ENCODE measurements at places on chromosomes 7 and 10.

DNA sequence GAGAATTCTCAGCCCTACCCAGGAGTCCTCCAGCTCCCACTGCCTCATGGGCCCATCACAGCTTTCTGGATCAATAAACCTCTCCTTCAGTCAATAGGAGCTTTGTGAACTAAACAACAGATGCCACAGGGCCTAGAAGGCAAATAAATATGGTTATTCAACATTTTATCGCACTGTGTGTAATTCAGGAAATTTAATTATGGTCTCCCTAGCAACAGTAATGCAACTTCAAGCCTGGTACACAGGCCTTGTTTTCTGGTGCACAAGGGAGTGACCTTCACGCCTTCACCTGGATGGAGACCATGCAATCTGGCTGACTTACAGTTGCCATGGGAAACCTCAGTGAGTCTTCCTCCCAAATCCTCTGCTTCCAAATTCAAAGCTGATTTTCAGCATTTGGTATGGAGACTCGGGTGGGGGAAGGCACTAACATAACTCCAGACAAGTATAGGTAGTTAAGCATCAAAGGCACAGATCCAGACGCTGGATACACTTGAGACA lies 441.0 kb upstream of the NPVF start:
- DNase-seq, result no peak

GRCh38 chr10:77877441-77878344 lies 48.9 kb downstream of the DLG5 start:
- DNase-seq, result no peak

DNA sequence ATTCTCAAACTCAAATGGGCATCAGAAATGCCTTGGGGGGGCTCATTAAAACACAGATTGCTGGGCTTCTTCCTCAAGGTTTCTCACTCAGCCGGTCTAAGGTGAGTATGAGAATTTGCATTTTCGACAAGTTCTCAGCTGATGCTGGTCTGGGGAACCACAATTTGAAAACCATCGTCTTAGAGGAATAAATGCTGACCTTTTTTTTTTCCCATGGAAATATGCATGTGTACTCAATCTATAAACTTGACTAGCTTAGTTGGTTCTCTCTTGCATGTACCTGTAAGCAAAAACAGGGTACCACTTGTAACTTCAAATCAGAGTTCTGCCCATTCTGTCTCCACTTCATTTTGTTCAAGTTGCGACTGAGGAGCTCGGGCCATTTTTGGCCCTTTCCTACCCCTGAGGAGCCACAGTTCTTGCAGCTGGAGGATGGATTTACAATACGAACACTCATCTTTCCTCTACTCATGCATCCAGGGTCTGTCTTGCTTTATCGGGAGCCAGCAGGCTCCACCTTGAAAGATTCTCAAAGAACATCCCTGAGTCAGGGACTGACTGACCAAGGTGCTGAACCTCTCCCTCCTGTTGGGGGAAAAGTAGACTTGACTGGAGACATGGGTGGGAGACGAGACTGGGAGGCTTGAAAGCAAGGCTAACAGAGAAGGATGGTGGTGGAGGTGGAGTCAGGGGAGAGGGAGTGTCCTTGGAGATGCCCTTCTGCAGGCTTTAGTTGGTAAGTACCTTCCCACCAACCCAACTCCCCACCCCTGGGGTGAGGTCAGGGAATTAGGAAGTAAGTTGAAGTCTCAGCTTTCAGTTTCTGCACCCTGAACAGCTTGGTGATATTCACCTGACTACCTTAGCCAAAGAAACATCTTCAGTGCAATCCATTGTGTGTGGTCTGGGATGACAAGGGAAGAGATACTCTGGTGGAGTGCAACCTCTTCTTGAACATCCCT lies 3.7 kb upstream of the MAPK8 start:
- no peak for DNase-seq

DNA sequence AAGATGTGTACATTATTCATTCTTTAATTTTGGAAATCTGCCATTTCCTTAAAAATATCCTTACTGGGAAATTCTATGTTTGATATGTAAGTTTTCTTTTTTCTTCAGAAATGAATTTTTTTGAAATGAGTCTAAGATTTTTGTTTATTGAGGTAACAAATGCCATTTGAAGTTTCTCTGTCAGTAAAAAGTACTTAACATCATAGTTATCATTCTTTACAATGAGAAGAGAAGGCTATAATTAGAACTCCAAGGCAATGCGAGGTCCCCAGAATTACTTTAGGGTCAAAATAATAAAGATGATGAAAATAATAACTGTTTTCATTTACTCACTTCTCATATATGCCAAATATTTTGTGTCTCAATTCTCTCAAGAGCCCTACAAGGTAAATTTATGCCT lies 37.0 kb upstream of the RHOBTB1 start:
- no peak for DNase-seq

DNA sequence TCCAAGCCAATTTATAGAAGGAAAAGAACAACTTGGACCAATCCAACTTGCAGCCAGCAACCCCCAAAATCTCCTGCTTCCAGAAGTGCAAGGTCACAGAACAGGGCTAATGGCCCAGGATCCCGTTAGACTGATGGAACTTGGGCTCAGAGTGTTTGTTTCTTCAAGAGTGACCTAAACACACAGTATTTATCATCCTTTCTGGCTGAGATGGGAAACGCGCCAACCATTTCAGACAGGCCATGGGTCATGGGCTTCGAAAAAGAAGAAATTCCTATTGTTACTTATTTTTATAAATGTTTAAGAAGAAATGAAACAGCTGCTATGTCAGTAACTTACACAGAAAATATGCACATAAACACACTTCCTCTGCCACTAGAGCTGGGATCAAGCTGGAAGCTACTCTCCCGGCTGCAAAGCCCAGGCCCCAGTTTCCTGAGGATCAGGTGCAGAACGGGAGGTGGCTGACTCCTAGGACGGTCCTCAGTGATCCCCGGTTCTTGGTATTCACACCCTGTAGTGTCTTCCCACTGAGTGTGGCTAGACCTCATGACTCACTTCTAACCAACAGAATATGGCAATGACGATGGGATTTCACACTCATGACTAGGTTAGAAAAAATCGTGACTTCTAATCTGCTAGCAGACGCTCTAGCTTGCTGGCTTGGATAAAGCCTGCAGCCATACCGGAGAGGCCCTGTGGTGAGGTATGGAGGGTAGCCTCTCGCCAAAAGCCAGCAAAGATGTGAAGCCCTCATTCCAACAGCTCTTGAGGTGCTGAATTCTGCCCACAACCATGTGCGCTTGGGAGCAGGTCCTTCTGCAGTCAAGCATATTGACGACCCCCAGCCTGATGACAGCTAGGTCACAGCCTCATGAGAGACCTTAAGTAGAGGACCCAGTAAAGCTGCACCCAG lies 60.2 kb downstream of the CHST15 start:
- DNase-seq, result no peak

GRCh38 chr10:63385254-63385653 lies 80.5 kb downstream of the JMJD1C start:
- DNase-seq, result no peak

GRCh38 chr10:61834519-61834918 lies 67.0 kb upstream of the ARID5B start:
- no peak for DNase-seq

GRCh38 chr7:67983486-67983885 lies 986.9 kb downstream of the TYW1 start:
- no peak for DNase-seq

DNA sequence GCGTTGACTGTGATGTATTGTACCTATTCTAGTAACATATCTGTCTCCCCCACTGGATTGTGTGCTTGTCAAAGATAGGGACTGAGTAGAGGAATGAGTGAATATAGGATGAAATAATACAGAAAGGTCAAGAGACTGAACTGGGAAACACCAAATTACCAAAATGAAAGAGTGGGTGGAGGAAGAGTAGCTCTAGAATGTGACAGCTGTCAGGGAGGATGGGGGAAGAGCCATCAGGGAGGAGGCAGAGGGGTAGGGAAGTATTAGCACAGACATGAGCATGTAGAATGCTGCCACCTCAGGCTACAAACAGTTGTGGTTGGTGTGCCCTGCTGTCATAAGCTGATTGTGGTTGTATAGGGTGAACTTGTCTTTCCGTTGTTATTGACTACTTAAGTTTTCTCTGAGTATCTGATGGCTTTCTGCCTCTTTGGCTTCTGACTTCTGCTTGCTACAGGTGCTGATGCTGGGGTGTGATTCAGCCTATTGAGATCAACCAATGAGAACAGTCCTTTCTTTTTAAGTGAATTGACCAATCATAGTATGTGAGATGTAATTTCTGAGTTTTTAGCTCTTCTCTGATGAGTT lies 5.6 kb downstream of the CCSER2 start:
- peak; percentile 86 for DNase-seq

DNA sequence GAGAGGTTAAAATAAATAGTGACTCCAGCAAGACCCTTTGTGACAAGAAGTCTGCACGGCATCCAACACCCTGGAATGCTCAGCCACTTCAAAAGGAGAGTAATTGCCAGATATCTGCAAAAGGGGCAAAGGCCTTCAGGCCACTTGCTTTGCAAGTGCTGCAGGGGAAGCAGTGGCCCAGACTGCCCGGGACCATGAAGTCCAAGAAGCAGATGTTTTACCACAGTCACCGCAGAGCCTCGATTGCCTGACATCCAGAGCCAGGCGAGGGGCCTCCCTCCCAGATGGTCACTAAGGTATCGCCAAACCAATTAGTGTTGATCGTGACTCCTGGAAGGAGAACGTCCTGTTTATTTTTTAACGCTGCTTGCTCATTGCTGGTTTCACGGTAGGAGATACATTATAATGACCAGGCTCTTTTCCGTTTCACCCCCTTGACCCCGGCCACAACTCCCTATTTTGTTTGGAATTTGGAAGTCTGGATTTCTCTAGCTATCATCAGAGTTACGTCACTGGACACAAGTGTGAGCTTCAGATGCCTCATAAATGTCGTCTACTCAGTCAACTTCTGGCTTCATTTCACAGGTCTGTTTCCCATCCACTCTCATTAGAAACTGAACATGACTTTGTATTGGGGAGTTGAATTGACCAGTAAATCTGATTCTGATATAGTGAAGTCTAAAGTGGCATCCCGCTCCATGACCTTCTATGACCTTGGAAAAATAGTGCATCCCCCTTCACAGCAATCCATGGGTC lies 276.2 kb downstream of the WDR11 start:
- DNase-seq, result no peak

DNA sequence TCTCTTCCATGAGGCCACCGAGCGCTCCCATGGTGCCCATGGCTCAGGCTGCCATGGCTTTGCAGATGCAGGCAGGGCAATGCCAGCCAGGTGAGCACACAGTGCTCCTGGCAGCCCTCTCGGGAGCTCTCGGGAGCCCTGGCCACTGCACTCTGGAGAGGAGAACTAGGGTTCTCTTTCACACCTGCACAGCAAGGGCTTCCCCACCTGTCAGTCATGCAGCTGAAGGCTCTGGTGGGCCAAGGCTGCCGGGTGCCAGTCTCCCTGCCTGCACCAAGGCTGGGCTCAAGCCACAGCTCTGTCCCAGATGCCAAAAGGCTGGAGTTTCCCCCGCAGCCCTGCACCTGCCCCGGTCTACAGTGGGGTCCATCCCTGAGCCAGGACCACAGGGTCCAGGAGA lies 32.6 kb downstream of the NUDT1 start:
- no peak for DNase-seq

DNA sequence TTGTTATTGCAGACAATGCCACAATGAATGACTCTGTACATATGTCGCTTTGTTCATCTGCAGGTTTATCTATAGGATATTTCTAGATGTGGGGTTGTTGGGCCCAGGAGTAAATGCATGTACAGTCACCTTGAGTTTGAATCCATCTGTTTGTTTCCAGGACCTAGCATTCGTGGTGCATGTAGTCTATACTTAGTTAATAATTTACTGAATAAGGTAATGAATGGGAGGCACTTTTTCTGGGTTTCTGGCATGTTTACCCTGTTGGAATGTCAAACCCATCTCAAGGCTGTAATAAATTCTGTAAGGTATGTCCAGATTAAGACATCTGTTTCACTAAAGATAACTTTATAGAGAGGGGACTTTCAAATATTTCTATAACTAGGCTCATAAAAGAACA lies 23.5 kb downstream of the HECTD2 start:
- DNase-seq, result no peak

DNA sequence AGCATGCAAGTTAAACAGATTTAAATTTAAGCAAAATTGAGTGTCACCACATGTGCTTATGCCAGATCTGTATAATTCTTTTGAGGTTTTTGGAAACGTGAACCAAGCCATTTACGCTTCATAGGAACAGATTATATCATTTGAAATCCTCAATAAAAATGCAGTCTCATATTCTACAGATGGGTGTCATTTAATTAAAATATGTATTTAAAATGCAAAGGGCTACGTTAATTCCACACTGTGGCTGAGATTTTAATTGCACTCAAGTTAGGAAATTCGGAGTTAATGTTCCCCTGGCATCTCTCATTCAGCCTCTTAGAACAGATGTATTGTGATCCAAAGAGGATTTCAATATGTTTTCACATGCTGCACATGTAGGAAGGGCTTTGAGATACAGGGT lies 164.5 kb upstream of the LRGUK start:
- DNase-seq, result no peak

DNA sequence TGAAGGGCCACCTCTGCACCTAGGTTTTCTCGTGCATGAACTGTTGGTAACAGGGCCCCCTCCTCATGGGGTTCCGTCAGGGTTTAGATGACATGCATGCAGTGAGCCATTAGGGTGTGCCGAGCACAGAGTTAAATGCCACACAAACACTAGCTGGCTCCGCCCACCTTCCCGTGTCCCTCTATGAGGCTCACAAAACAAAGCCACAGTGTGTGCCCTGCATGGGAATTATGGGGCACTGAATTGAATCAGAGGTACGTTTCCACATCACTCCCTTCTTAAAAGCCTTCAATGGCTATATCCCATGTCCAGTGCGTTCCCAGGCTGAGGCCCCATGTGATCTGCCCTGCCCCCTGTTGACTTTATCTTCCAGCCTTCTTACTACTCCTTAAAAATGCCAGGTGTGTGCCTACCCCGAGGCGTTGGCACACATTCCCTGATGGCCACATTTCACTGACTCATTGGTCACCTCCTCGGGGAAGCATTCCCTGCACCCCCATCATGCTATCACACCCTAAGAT lies 35.7 kb downstream of the GSDME start:
- DNase-seq, result no peak

GRCh38 chr7:48300301-48300700 lies 129.0 kb downstream of the ABCA13 start:
- no peak for DNase-seq

DNA sequence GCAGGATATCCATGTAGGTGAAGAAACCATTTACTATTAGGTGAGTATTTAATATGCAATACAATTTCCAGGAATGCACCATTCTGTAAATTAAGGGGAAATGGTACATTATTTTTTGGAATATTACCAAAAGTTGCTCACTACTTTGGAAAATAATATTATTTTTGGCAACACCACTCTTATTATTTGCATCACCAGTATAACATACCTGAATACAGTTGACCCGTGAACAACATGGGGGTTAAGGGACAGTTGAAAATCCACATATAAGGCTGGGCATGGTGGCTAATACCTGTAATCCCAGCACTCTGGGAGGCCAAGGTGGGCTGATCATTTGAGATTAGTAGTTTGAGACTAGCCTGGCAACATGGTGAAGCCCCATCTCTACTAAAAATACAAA lies 21.2 kb upstream of the FHIP2A start:
- no peak for DNase-seq

GRCh38 chr10:19316204-19316870 lies 267.7 kb downstream of the MALRD1 start:
- DNase-seq, result no peak

All from activated effector memory CD4-positive, alpha-beta T cell treated with anti-CD3 and anti-CD28 coated beads, Interleukin-2, amount 50 U/mL, for 16 hours (primary cell).